ENCODE measurements at places on chromosomes 5 and 9. TPM values are rescaled to one million over a fixed set of nuclear protein-coding genes. Genes with fewer than 3 reads are reported as not detected.

MCTP1 gene
- 4.8 TPM for total RNA-seq

IFT74 gene
- total RNA-seq: 19.5 TPM

WDR31 gene
- total RNA-seq: 4.0 TPM

PALM2AKAP2 gene
- total RNA-seq: 5.1 TPM

HRCT1 gene
- 0.83 TPM for total RNA-seq

MRPL22 gene
- 26.8 TPM for total RNA-seq
